Stimulated activated CD4-positive, alpha-beta T cell treated with anti-CD3 and anti-CD28 coated beads, Interleukin-1b, Interleukin-23, amount 100 ng/mL, for 4 hours (primary cell): ENCODE measurements at places on chromosomes 7 and 10.

- DNase-seq, result no peak
These were observed 33.4 kb downstream of the PRKAR2B start for GRCh38 chr7:107077699-107078516.

DNA sequence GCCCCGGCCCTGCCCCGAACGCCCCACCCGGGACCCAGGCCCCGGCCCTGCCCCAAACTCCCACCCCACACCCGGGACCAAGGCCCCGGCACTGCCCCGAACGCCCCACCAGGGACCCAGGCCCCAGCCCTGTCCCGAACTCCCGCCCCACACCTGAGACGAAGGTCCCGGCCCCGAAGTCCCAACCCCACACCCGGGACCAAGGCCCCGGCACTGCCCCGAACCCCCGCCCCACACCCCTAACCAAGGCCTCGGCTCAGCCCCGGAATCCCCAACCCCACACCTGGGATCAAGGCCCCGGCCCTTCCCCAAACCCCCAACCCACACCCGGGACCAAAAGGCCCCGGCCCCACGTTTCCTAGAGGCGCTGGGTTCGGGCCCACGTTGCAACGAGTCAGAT is 1.1 kb upstream of the LARP4B start:
- DNase-seq, result no peak

DNA sequence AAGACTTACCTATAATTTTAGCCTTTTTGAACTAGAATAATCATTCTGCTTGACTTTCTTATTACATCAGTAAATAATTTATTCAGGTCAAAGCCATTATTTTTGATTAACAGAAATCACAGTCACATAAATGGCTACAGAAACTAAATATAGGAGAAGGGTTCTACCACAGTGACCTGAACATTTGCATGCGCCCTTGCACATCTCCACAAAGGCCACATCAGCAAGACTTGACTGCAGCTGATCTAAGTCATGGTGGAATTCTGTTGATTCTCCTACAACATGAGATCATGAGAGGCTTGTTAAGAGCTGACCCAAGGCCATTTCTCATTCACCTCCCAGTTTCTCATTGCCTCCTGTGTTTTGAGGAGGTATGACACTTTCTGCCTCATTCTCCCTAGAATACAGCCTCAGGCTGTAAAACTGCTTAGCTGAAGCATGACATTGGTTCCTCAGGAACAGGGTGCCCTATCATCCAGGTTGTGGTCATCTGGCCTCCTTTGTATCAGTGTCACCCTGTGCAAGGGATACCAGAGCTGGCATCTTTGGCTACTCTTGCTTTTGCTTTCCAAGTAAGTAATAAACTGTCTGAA is 6.7 kb upstream of the IMMP2L start:
- no peak for DNase-seq

GRCh38 chr10:61391281-61391680 is 61.9 kb downstream of the TMEM26 start:
- no peak for DNase-seq

GRCh38 chr7:17706275-17706674 is 234.0 kb downstream of the SNX13 start:
- DNase-seq, result no peak

DNA sequence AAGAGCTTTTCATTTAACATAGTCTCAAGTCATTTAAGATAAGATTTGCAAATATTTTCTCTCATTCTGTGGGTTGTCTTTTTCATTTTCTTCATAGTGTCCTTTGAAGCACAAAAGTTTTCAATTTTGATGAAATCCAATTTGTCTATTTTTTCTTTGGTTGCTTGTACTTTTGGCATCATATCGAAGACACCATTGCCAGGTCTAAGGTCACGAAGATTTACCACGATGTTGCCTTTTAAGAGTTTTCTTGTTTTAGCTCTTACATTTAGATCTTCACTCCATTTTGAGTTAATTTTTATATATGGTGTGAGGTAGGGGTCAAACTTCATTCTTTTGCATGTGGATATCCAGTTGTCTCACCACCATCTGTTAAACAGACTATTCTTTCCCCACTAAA is 34.7 kb downstream of the TMEM270 start:
- DNase-seq, result no peak

GRCh38 chr7:127758105-127758504 is 106.1 kb downstream of the SND1 start:
- no peak for DNase-seq

DNA sequence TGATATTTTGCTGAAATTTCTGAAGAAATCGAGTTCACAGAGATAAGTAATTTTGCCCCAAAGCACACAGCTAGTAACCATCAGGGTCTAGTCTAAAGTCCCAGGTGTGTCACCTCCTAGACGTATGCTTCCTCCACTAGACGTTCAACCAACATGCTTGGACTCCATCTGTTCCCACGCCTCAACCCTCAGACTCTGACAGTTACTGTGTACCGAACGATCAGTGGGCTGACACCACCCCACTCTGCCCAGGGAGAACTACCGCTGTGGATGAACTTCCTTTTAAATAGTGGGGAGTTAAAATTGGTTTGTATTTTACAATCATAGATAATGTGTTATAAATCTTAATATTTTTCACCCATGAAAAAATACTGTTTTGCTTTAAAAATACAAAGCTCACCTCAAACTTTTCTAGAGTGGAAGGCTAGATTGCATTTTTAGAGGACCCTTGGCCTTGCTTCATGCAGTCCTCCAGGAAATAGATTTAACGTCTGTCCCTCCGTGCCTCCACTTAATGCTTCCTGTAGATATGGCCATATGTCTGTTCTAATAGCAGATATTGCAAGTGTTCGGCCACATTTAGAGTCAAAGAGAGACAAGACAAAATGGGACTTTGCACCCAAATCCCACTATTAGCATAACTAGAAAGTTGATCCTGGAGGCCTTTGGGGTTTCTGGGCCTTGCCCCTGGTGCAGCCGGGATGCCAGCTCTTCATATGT is 91.4 kb upstream of the ZPBP start:
- no peak for DNase-seq

GRCh38 chr10:48498940-48499510 is 105.8 kb downstream of the ARHGAP22 start:
- DNase-seq, result no peak

DNA sequence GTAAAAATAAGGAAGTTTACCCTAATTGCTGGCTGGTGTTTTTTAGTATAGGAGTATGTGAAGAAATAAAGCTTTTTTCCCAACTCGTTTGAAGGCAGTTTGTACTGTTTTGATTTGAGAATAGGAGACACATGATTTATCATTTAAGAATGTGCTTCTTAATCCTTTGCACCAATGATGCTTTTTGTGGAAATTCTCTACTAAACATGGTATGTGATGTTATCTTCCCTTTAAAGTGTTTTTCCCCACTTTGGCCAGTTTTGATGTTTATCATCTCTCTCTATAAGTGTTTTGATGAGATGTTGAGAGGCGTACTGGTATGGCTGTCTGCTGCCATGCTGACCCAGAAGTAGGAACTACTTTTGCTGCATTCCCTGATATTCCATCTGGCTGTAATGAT is 85.1 kb downstream of the SUGCT start:
- DNase-seq, result no peak

DNA sequence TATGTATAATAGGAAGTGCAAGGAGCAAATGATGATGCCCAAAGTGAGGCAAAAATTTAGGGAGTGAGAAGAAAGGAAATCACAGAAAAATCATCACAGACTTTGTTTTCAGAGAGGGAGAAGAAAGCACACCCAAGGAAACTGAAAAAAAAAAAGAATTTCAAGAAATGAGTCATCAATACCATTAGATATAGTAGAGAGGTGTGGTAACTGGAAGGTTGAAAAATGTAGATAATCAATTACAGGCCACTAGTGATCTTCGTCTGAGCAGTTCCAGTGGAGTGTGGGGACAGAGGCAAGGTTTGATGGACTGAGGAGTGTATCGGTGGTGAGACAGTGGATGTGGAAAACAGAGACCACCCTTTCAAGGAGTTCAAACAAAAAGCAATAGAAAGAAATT is 31.7 kb downstream of the ASB4 start:
- no peak for DNase-seq

DNA sequence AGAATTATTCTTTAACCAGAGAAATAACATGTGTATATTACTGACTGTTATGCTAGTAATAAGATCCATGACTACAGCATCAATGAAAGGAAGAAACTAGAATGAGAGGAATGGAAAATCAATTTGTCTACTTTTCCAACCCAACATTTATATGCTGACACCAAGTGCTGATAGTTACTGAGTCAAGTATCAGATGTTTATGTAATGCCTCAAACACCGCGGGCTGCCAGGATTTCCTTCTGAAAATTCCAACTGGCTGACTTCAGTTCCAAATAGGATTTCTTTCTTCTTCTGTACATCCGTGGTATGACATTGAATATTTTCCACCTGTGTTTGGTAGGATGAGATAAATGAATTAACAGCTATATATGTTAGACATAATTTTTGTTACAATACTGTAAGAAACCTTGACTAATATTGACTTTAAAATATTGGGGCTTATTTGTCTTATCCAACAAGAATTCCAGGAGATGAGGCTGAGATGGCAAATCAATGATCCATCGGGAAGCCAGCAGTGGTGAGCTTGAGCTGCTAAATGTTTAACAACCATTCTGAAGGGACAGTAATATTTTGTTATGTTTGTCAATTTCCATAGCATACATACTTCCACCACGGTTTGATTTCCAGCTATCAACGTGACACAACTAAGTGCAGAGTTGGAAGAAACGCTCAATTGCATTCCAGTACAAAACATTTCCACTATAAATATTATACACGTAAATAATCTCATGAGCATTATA is 435.2 kb upstream of the AUTS2 start:
- no peak for DNase-seq

DNA sequence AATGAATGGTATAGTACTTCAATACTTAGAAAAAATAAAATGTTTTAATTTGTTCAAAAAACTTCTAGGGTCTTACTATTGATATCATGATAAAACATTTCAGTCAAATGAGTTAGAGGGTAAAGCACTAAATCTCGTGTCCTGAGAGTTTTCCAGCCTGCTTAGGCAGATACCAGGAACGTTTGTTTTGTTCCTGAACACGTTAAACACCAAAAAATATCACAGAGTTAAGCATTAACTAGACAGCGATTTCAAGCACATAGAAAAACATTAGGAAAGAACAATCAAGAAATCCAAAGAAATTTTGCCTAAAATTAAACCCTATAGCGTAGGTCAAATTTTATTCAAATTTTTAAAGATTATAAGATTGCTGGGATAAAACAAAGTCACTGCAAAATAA is 204.6 kb upstream of the AGR3 start:
- DNase-seq, result no peak

GRCh38 chr7:156656598-156656997 is 16.0 kb downstream of the RNF32 start:
- no peak for DNase-seq

DNA sequence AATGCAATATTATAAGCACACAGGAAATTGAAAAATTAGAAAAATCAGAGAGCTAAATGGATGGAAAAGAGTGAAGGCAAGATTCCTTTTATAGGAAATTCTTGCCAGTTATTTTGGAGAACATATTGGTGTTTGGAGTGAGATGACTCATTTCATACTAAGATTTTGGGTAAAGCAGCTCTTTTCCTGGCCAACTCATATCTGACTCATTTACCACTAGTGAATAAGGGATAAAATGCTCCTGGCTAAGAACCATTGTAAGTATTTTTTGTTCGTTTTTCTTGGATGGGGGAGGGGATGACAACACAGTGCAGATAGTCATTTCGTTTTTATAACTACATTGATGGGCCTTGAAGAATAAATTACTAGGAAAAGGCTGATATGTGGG is 139.3 kb downstream of the TWIST1 start:
- DNase-seq, result no peak

DNA sequence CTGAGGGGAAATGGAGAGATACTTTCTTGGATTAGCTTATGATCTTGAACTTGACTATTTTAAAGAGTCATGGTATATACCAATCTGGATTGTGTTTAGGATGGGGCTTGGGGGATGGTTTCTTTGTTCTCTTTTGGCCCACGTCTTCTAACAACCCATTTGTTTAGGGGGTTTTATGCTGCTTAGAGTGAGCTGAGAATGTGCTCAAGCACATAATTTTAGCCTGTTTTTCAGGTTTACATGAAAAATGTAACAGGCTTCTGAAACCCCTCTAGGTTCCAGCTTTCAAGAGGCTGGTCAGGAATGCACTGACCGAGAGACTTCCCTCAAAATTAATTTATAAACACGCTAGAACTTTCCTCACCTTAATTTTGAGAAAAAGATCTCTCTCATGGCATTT is 94.3 kb downstream of the AUTS2 start:
- no peak for DNase-seq

GRCh38 chr7:36683695-36684357 is 40.5 kb downstream of the AOAH start:
- DNase-seq, result no peak

DNA sequence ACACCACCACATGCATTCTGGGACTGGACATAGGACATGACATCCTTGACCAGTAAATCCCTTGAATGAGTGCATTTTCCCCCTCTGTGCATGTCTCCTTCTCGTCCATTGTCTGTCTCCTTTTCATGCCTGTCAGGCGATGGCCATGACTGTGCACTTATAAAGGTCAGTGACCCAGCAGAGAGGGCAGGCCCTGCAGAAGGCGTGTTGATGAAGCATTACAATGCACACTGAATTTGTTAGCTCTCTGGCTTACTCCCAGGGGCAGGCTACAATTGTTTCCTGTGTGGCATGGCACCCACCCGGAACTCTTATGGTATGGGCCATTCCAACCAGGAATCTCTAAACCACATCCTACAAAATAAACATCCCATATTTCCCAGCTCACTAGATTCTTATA is 71.1 kb downstream of the SAMD9 start:
- DNase-seq, result no peak

- peak; percentile 69 for DNase-seq
These were observed 5.1 kb upstream of the MYL7 start for GRCh38 chr7:44145969-44146911.

GRCh38 chr7:112495810-112496462 is 15.1 kb downstream of the LSMEM1 start:
- DNase-seq, result peak; percentile 29

- DNase-seq, result no peak
These were observed 33.6 kb upstream of the DNMBP start for GRCh38 chr10:100043344-100043743.

- no peak for DNase-seq
These were observed 588 bp upstream of the ORC5 start for GRCh38 chr7:104208421-104208780.

DNA sequence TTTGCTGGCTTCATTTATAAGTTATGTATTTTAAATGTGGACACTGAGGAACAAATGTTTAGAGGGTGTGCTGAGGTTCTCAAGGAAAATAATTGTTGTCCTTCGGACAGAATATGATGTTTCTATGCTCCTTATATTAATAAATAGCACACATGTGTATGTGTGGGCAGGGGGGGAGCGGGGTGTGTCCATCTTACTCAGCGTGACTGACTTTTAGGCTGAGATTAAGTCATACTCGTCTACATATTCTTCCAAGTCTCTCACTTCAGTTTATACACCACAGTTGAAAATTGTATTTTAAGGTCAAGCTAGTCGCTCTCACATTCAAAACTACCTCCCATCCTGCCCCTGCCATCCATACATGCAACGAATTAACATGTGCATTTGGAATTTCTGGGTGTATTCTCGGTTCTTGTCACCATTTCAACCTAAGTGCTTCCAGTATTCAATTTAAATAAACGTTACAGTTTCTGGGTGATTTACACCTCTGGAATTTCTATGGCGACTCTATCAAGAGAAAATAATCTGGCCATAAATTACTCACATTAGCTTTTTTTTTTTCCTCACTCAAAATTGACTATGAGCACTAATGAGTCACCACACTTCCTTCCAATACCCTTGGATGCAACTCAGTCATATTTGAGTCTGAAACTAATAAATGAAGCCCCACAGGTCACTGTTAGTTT is 3.3 kb downstream of the PCDH15 start:
- no peak for DNase-seq

GRCh38 chr7:20364571-20365196 is 34.0 kb downstream of the ITGB8 start:
- no peak for DNase-seq

- DNase-seq, result peak; percentile 66
These were observed 88.1 kb upstream of the PDCD4 start for GRCh38 chr10:110783509-110784107.
